Right cardiac atrium (tissue), 5 donors: ENCODE measurements at places on chromosomes 7 and 10. TPM values are rescaled to one million over a fixed set of nuclear protein-coding genes. Genes with fewer than 3 reads are reported as not detected.

GRCh38 chr10:29163746-29164145, 125.1 kb upstream of the LYZL1 start:
- no peak for DNase-seq

- no peak for DNase-seq
These were observed 251.1 kb downstream of the INHBA start for GRCh38 chr7:41451826-41452225.

- DNase-seq = no peak
These were observed 1.8 kb downstream of the GNG11 start for GRCh38 chr7:93923296-93923695.

TNRC18 gene
- total RNA-seq = 33.1 TPM

ZNF485 gene
- total RNA-seq = 1.7 TPM
